Retina (tissue), 1 donor: ENCODE measurements at places on chromosomes 1 and 21.

- no peak for DNase-seq
These were observed 74.8 kb downstream of the PLA2G4A start for GRCh38 chr1:186903374-186904136.

DNA sequence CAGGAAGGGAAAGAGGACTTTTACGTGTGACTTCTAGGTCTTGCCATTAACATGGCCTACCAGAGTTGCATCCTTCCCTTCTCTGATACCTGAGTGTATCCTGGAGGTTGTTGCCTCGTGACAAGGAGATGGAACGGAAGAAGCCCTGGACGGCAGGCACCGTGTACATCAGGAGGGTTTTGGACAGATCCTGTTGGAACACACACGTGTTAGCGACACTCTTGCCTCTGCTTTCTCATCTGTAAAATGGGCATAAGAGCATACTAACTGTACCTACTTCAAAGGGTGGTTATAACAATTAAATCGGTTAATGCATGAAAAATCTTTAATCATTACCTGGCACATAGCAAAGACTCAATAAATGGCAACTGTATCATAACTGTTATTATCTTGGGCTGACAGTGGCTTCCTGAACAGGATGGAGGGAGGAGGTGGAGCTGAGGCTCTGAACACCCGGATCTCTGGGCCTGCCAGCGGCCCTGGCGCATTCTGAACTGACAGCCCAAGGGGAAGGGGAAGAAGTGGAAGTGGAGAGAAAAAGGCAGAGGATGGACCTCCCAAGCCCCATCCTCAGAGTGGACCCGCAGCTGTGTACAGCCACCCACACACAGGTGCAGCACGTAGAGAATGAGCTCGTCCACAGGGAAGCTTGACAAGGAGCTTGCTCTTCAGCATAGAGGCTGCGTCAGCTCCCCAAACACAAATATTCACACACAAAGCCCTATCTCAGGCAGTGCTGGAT, 30.2 kb upstream of the EXOSC10 start:
- DNase-seq, result no peak

GRCh38 chr1:109527098-109527811, 12.4 kb upstream of the GPR61 start:
- peak; percentile 62 for DNase-seq

GRCh38 chr1:19957779-19958178, 21.6 kb downstream of the PLA2G2A start:
- DNase-seq, result no peak

GRCh38 chr1:193105821-193106177, 585 bp upstream of the GLRX2 start:
- DNase-seq, result no peak

DNA sequence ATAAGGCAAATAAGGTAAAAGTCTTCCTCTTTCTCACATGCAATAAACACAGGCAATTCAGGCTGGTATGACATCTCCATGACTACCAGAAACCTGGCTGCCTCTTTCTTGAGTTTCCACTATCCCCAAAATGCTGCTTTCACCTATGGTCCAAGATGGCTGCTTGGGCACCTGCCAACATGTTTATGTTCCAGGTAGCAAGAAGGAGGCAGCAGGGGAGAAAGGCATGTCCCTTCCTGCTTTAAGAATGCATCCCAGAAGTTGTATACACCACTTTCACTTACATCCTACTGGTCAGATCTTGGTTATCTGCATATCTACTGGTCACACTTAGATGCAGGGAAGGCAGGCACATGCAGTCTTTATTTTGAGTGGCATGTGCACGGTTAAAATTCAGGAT, 19.4 kb upstream of the ACOT11 start:
- DNase-seq, result no peak

GRCh38 chr1:169538998-169539871, 47.0 kb downstream of the F5 start:
- DNase-seq, result no peak

- DNase-seq, result no peak
These were observed 167.2 kb upstream of the PTBP2 start for GRCh38 chr1:96554364-96554763.

DNA sequence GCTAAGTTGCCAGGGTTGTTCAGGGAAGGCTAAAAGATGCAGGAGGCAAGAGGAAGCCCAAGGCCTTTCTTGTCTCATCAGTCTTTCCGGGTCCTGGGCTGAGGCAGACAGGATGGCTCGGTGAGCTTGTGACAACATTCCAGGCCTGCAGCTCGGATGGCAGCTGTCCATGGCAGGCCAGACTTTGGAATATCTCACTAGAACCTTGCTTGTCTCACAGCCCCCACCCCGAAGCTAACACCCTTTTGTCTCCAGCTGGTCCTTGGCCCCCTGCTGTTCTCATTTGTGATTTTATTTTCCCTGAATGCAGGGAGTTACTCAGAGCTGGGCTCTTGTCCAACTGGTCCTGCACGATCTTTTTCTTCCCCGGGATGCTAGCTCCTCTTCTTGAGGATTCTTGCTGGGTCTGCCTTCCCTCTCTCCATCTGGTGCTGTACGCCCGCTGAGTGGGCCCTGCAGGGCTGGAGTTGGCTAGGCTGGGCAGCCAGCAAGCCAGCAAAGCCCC, 477.2 kb upstream of the CAMK1G start:
- peak; percentile 43 for DNase-seq

DNA sequence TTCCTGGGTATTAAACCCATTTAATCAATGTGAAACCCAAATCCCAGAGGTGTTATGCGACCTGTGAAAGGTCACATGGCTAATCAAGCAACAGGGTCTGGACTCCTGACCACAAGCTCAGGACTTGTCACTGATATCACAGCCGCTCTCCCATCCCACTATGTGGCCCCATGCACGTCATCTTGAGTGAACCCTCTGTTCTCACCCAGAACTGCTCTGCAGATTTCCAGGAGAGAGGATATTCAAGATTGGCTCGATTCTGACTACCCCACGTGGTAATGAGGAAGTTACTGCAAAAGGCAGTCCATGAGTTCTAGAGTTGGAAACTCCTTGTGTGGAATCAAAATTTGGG, 173.5 kb upstream of the ETV3 start:
- no peak for DNase-seq

GRCh38 chr1:10160907-10161490, 49.4 kb upstream of the KIF1B start:
- peak; percentile 31 for DNase-seq

DNA sequence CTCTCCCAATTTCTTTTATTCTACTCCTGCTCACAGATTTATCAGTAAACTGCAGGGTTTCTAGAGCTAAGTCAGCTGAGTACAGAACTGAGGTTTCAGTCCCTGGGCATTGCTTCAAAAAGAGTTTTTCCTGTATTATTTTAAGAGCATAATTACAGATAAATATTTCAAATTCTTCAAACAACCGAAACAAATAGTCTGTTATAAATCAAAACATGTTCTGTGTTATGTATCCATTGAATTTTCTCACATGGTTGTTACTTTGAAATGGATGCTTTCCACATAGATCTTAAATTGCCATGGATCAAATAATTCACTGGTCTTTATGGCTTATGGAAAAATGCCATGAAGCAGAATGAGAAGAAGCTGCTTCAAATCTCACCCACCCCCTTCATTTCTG, 64.5 kb downstream of the LRRC8C start:
- DNase-seq, result no peak

GRCh38 chr21:42472521-42472920, 23.5 kb downstream of the RSPH1 start:
- DNase-seq, result no peak

DNA sequence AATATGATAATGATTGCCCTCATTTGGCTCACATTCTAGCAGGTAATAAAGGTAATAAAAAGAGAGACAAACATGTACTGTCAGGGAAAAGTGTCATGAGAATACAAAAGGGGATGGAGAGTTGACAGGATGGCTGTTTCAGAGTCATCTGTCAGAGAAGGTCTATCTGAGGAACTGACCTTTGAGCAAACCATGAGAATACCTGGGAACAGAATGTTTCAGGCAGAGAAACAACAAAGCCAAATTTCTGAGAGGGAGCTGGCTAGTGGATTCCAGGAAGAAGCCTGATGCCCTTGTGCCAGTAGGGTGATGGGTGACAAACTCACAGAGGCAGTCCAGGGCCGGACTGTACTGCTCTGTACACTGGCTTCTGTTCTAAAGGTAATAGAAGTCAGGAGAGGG, 107.2 kb downstream of the C1orf21 start:
- no peak for DNase-seq
